ENCODE measurements at places on chromosomes 4 and X.

DNA sequence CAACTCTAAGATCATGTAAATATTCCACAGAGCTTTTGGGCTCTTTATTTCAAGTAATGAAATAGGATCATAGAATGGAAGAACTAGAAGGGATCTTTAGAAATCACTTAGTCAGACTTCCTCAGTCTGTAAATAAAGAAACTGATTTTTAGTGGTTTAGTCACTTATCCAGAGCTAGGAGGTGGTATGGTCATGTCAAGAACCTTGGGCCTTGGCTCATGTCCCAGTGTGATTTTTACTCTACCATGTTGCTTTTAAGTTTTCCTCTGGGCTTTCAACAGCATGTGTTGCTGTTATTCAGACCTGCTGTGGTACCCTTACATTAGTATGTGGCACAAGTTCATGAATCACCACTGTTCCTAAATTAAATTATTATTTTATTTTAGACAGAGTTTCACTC, 184.9 kb downstream of the FRAS1 start:
- DNase-seq = no peak

DNA sequence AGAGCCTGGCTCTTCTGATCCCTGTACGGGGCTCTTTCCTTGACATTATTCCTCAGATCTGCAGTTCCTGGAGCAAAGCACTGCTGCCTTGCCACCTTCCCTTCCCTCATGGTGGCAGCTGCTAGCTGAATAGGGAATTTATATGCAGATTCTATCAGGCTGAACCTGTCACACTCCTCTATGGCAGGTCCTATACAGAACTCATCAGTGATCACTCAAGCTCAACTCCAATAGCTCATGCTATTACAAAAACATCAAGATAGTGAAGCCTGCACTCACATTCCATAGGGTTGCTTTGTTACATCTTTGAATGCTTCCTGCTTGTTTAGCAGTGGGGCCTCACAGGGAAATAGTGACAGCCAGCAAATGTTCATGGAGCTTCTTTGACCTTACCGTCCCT, 71.7 kb downstream of the SLC2A9 start:
- no peak for DNase-seq

- DNase-seq = no peak
These were observed 247.3 kb downstream of the SLC7A11 start for GRCh38 chr4:137994853-137995252.

DNA sequence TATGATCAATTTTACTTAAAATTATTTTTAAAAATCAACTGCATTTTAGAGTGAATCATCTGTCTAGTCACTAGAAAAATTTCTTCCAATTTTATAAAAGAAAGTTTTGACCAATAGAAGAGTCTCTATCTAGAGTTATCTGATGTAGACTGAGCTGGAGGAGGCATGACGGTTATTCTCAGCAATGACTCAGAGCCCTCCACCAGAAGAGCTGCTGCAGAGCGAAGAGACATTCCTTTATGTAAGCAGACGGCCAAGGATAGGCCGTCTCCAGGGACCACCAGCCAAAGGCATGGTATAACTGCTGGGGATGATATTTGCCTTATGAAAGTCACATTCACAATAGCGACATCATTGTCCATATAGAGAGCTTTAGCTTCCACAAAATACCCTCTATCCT, 23.0 kb downstream of the LDB2 start:
- DNase-seq = no peak

- no peak for DNase-seq
These were observed 8.4 kb upstream of the PLA2G12A start for GRCh38 chr4:109738104-109738872.

Data from GM20000 (cell line).